Epithelial cell of esophagus (primary cell): ENCODE measurements at places on chromosomes 2 and 18.

- peak; percentile 51 for DNase-seq
Measured at GRCh38 chr2:223674998-223675609, 72.9 kb upstream of the SCG2 start.

DNA sequence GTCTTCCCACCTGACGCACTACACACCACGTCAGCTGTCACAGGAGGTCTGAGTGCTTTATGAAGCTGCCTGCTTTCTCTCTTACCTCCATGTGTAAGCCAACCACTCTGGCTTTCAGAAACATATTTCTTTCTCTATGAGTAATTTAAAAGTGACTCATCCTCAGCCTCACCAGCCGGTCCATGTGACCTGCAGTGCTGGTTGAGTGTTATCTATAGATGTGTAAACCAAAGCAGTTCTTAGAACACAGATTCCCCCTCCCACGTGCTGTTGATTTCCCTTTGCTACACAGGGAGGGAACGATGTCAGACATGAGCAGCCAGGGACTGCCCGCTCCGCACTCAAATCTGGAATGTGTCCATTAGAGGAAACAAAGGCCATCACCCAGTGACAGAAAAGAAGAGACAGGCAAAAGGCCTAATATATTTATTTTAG lies 157.8 kb downstream of the BCL2 start:
- DNase-seq = peak; percentile 92

DNA sequence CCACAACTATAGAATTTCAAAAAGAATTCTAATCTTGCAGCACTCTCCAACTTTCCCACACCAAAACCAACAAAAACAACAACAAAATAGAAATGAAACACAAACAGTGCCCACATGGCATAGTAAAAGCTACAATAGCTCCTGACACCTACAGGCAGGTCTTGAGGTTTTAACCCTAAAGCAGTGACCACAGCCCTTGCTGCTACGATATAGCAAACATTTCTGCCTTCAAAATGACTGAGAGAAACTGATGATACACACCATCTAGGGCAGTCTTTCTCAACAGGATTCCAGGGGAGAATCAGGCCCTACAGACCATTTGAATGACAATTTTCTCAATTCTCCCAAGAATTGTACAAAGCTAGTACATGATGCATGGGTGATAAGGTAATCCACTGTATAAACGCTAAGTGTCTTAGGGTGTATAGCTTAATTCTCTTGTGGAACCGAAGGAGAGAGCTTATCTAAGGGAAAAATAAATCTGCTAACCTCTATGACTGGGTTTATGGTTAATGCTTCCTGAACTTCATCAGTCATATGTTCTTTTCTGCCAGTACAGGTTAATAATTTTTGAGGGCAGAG lies 46.5 kb downstream of the TRAK2 start:
- no peak for DNase-seq

GRCh38 chr2:19098467-19099160 lies 259.8 kb downstream of the OSR1 start:
- no peak for DNase-seq

- DNase-seq = no peak
Measured at GRCh38 chr2:136012315-136012714, 26.9 kb upstream of the DARS1 start.

GRCh38 chr2:217035967-217036366 lies 176.1 kb upstream of the TNP1 start:
- DNase-seq = peak; percentile 68

- no peak for DNase-seq
Measured at GRCh38 chr2:156532989-156533388, 96.8 kb downstream of the GPD2 start.

GRCh38 chr2:234329202-234329960 lies 167.5 kb downstream of the ARL4C start:
- DNase-seq = peak; percentile 68

DNA sequence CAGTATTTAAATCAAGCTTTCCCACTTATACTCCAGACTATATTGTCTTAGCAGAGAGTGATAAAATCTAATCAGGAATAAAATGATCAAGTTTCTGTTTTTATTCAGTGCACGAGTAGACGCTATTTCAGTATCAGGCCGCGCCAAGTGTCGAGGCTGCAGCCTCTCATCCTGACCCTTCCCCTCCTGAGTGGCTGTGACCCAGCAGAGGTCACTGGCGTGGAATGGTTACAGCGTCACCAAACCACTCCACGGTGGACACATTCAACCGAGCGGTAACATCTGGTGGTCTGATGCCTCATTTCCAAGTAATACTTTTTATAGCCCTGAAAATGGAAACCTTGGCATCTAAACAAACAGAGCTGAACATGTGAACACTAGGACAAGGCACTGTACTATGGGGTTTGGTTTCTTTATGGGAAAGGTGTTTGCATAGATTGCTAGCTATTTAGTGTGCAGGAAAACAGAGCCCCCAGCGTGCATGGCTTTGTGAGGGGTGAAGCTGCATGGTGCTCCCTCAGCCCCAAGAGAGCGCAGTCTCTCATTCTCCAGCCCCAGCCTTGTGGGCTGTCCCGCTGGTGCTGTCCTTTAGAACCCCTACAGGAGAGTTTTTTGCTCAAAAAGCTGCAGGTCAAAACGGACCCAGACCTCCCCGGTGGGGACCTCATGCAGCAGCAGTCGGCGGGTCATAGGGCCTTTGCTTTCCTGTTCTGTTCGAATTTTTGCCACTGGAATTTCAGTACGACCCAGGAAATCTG lies 28.4 kb downstream of the FAM228A start:
- DNase-seq = no peak

DNA sequence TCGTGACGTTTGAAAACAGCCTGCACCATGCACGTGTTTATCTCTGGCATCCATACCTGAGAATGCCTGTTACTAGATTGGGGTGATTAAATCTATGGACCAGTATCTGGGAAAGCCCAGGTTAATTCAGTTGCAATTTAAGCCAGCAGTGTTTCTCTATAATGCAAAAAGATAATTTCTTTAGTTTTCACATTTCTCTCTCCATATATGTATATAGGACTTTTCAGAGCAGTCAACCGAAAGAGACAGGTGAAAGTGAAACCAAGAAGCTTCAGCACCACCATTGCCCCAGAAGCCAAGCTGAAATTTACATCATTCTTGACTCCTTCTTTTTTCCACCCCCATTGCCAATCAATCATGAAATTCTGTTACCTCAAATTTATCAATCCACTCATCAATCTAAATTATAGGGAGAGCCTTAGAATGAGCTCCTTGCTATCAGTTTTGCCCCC lies 2.7 kb upstream of the LRP2 start:
- no peak for DNase-seq

DNA sequence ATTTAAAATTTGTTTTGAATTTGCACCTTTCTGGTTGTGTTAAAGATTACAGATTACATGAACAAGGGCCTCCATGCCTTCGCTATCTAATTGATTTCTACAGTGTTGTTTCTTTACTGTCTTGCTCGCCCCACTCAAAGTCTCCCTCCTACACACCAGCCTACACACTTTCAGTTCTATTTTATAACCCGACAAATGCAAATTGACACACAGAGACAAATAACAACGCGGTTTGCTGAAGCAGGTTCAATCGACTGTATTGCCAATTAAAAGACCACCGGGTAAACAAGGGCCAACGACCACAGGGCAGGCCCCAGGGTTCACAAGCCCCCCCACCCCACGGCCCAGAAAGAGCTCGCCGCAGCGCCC lies 869 bp downstream of the STARD7 start:
- DNase-seq = no peak

- peak; percentile 86 for DNase-seq
Measured at GRCh38 chr18:63762518-63762917, 12.7 kb upstream of the SERPINB7 start.

GRCh38 chr2:150974864-150975263 lies 286.8 kb downstream of the RBM43 start:
- no peak for DNase-seq

GRCh38 chr2:48601349-48601748 lies 16.3 kb upstream of the GTF2A1L start:
- peak; percentile 52 for DNase-seq

DNA sequence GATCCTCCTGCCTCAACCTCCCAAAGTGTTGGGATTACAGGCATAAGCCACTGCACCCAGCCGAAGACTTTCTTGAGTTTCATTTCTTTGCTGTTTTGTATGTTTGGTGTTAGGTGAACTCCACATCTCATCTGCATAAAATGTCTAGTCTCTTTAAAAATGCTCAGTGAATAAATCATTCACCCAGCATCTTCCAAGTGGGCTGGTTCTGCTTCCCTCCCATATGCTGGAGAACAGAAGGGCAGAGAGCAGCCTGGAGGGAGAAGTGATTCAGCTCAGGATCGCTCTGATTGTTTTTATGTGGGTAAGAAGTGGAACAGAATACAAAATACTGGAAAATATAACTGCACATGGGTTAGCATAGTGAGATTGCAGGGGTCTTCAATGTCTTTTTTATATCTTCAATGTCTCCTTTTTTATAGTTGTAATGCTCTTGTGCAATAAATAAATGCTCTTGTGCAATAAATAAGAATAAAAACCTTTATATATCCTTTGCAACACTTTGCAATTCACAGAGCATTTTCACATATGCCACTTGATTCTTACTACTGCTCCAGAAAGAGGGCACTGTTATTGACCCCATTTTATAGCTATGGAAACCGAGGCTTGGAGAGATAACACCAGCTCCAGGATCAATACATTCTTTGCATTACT lies 253.0 kb upstream of the NCKAP5 start:
- peak; percentile 35 for DNase-seq

DNA sequence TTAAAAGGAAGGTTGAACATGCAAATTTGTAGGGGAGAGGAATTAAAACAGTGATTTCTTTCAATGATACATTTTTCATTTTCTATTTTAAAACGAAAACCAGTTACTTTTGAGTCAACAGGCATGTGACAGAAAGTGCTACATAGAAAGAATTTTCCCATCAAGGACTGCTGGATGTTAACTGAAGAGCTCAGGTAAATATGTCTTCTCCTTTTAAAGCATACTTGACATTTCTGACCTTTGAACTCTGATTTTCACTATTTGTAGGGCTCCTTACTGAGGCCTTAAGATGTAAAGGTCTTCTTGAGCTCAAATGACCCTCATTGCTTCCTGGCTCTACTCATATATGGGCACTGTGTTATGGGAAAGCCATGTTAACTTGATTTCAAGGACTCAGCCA lies 32.4 kb downstream of the FIGN start:
- no peak for DNase-seq

- DNase-seq = peak; percentile 66
Measured at GRCh38 chr2:209334188-209335017, 89.4 kb upstream of the MAP2 start.

GRCh38 chr2:211084352-211084751 lies 528.0 kb downstream of the CPS1 start:
- DNase-seq = no peak

DNA sequence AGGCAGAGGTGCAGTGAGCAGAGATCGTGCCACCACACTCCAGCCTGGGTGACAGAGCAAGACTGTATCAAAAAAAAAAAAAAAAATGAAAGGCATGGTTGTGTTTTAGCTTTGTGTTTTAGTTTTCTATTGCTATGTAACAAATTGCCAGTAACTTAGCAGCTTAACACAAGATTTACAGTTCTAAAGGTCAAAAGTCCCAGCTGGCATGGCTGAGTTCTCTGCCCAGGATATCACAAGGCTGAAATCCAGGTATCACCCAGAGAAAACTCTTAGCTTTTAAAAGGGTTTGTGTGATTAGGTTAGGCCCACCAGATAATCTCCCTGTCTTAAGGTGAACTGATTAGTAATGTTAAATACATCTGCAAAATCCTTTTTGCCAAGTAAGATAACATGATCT lies 107.7 kb upstream of the YPEL5 start:
- no peak for DNase-seq

GRCh38 chr2:105373895-105374401 lies 24.9 kb downstream of the FHL2 start:
- peak; percentile 65 for DNase-seq

GRCh38 chr18:47997338-47997780 lies 66.9 kb upstream of the SMAD2 start:
- no peak for DNase-seq

DNA sequence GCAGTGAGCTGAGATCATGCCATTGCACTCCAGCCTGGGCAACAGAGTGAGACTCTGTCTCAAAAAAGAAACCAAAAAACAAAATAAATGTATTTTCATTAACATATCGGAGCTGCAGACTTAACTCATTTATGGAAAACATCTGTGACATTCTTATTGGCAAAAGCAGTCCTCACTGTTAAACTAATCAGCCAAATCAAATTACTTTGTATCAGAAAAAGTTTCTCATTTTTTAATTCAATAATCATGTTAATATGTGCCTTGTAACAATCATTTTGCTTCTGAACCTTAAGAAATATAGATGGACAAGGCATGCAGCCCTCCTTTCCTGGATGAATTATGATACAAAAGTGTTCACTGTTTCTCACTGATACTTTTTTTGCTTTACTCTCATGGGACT lies 18.0 kb upstream of the TP53I3 start:
- no peak for DNase-seq

DNA sequence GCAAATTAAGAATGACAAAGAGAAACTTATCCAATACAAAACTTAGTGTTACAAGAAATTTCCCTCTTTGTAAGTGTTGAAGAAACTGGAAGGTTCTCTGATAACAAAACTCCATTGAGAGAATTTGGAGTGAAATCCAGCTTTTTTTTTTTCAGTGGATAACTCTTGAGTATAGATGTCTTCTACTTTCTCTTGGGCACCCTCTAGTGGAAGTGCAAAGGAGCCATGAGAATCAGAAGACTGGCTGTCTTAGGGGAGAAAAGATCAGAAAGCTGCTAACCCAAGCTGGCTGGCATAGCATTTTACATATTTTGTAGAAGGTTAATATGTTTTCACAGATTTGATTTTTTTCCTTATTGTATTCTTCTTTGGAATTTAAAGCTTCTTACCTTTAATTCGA lies 138.8 kb upstream of the SATB2 start:
- peak; percentile 53 for DNase-seq

- no peak for DNase-seq
Measured at GRCh38 chr2:55011831-55012671, 38.2 kb downstream of the RTN4 start.

- DNase-seq = peak; percentile 96
Measured at GRCh38 chr2:188693111-188693510, 281.1 kb upstream of the COL3A1 start.

DNA sequence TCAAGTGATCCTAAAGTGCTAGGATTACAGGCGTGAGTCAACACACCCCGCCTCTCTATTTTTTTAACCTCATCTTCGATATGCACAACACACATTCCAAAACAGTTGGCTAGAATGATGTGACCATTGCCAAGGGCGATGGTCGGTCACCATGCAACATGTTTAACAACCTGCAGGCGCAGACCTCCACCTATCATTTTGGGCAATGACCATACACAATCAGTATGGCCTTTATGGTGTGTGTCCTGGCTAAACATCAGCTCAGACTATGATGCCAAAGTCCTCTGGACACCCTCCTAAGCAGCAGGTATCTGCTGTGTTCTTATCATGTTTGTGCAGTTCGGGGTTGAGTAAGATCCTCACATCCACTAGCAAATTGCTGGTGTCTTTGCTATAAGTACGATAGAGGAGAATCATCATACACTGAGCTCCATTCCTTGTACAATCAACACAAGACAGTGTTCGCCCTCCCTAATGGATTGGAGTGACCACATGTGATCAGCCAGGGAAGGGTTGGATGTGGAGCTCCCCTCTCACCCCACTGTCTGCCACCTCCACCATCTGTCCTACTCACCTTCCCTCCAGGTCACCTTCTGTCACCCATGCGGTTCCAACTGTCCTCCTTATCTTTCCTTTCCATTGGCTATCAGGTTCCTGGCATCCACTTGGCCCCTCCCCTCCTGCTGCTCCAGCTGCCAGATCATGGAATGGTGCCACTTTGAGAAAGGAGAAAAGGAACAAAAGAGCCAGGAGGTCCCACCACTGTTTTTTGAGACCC lies 7.9 kb upstream of the RNF152 start:
- no peak for DNase-seq
